Mesendoderm (in vitro differentiated cells): ENCODE measurements at places on chromosomes 16 and 17.

GRCh38 chr16:9801651-9802050 lies 380.6 kb downstream of the GRIN2A start:
- DNase-seq, result no peak

DNA sequence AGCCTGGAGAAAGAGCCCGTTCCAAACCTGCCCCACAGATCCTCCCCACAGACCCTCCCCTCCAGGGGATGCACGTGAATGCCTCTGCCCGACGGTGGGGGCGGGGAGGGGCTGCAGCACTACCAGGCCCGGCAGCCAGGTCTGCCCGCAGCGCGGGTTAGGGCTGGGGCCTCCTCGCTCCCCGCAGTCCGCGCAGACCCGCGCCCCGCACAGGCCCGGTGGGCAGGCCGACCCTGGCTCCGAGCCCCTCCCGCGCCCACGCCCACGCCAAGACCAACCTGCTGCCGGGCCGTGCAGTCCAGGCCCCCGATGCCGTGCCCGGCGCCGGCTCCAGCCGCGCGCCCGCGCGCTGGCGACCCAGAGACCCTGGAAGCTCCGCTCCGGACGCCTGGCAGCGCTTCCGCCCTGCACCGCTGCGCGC lies at the start of gene RPUSD1:
RPUSD1 (minus strand) TSS at position 404 of the 421 bp plus-strand sequence. CDS start 644 bp downstream, outside the sequence.
- peak; percentile 58 for DNase-seq

DNA sequence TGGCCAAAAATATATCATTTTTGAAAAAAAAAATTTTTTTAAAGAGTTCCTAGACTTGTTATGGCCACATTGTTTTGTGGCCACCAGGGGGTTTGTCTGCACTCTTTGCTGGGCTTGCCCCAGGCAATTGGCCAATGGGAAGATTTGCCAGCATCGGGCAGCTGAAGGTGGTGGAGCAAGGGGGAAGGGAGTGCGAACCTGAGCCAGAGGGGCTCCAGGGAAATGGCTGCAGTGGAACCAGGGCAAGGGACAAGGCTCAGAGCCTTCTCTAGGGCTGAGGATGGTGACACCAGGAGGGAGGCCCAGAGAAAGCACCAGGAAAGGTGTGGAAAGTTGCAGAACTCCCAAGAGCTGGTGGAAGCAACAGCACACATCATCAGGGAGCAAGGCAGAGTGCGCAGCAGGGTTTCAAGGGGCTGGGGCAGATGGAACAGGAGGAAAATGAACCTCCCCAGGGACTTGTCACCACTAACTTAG lies 15.5 kb upstream of the CMIP start:
- peak; percentile 87 for DNase-seq

- DNase-seq, result no peak
Measured at GRCh38 chr16:7745276-7745675, 412.6 kb downstream of the RBFOX1 start.

GRCh38 chr16:67017810-67018488 lies 11.0 kb upstream of the CBFB start:
- peak; percentile 99 for DNase-seq

- DNase-seq, result no peak
Measured at GRCh38 chr16:89613954-89614459, 565 bp downstream of the DPEP1 start.

GRCh38 chr16:1723450-1724147 lies 17.6 kb downstream of the MAPK8IP3 start:
- DNase-seq, result peak; percentile 33

GRCh38 chr16:23081675-23082119 lies 67.6 kb downstream of the USP31 start:
- peak; percentile 5 for DNase-seq

DNA sequence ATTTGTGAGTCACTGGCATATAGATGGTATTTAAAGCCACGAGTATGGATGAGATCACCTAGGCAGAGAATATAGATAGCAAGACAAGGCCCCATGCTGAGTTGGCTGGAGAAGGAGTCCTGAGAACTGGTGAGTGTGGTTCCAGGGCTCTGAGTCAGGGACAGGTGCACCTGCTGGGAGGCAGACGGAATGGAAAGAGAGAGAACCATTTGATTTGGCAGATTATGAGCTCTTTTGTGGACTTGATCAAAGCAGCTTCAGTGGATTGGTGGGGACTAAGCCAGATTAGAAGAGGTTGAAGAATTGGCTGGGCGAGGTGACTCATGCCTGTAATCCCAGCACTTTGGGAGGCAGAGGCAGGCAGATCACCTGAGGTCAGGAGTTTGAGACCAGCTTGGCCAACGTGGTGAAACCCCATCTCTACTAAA lies 4.3 kb upstream of the C16orf92 start:
- DNase-seq, result peak; percentile 39

GRCh38 chr17:58289869-58290268 lies 9.1 kb upstream of the MPO start:
- DNase-seq, result no peak

GRCh38 chr16:53031323-53031942 lies 21.3 kb downstream of the CHD9NB start:
- DNase-seq, result no peak

DNA sequence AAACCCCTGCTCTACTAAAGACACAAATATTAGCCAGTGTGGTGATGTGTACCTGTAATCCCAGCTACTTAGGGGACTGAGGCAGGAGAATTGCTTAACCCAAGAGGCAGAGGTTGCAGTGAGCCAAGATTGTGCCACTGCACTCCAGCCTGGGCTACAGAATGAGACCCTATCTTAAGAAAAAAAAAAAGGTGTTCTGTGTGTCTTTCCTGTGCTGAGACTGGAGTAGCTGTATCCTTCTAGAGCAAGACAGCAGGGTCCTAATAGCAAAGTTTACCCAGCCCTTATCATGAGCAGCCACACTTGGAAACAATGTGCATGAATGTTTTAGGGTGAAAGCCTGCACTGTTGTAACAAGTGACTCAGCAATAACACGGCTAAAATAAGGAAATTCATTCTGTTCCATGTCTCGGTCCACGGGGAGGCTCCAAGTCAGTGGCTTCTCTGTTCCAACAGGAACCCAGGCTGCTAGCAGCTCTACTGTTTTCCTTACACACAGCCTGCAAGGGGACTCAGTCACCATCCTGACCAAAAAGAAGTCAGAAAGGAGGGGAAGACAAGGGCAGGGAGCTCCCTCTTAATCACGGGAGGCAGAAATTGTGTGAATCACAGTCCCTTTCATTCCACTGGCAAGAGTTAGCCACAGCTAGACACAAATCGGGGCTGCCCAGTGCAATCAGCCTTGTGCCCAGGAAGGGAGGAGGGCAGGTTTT lies 7.1 kb upstream of the SLC5A11 start:
- DNase-seq, result no peak

DNA sequence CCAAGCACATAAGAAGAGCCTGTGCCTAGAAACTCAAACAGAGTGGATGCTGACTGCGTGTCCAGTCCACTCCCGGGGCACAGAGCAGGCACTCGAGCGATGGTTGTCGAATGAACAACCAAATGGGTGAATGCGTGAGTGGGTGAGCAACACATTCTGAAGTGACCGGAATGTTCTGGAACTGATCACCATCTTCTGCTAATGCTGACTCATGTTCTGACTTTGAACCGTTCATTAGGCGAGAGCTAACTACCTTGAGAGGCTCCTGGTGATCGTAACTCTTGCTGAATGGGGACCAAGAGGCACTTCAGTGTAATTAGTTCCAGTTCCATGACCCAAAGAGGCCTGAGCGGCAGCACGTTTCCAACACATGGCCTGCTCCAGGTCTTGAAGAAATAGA lies 37.9 kb downstream of the IRF8 start:
- DNase-seq, result no peak

- DNase-seq, result peak; percentile 93
Measured at GRCh38 chr16:30956601-30957455, 726 bp upstream of the SETD1A start.

DNA sequence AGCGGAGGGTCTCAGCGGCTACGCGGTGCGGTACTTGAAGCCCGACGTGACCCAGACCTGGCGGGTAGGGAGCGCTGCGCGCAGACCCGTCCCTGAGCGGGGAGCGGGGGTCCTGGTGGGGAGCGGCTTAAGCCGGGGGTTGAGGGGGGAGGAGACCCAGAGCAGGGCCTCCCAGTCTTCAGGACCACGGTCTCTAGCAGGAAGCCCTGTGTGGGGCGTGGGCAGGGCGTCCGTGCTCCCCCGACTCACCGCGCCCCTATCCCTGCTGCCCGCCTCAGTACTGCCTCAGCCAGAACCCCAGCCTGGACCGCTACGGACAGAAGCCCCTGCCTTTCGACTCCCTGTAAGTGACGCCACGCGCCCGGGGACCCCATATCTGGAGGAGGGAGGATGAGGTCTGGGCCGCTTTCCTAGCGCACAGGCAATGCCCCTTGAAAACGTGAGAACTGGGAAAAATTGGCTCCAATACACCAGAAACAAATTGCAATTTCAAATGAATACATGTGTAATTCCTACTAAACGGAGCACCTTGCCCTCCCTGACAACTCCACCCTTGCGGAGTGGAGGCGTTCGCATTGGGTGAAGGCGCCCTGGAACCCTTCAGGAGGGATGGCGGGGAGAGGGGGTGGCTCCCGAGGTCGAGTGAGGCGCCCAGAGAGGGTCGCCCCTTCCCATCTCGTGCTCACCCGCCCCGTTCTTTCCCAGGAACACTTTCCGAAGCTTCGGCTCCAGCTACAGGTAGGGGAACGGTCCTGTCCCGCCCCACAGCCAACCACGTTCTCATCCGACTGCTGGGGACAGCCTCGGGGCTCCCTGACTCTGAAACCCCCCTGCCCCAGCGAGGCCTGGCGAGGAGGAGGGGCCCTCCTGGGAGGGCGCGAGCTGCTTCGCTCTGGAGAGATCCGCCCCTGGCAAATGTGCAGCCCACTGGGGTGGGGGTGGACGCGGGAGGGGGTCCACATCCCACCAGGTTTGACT lies 14.6 kb upstream of the CNGB1 start:
- DNase-seq, result peak; percentile 30

DNA sequence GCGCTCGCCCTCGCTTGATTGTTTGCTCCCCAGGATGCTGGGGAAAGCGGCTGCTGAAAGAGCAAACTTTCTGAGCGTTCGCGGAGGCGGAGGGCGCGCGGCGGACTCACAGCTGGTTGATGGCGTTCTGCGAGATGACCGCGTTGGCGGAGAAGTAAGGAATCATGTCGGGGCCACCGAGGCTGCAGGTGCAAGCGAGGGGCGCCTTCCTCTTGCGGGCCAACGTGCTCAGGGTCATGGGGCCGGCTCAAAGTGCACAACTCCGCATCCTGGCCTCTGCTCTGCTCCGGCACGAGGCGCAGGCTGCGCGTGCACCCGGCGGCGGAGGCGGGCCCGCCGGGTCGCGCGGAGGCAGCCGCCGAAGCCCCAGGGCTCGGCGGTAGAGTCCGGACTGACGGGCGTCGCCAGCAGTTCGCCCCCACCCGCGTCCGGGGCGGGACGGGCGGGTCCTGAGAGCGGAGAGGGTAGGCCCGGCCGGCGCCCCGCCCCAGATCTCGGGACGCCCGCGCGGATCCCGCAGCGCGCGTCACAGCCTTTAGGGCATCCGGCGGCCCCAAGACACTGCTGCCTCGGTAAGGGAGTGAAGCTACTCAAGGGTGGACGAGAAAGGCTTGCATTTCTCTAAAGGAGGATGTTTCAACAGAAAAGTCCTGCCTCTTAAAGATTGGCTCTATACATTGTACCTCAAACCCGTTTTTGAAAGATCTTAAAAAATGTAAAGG lies 138.5 kb upstream of the CORO6 start:
- DNase-seq, result peak; percentile 89
